ENCODE measurements at places on chromosomes 6 and 20.

DNA sequence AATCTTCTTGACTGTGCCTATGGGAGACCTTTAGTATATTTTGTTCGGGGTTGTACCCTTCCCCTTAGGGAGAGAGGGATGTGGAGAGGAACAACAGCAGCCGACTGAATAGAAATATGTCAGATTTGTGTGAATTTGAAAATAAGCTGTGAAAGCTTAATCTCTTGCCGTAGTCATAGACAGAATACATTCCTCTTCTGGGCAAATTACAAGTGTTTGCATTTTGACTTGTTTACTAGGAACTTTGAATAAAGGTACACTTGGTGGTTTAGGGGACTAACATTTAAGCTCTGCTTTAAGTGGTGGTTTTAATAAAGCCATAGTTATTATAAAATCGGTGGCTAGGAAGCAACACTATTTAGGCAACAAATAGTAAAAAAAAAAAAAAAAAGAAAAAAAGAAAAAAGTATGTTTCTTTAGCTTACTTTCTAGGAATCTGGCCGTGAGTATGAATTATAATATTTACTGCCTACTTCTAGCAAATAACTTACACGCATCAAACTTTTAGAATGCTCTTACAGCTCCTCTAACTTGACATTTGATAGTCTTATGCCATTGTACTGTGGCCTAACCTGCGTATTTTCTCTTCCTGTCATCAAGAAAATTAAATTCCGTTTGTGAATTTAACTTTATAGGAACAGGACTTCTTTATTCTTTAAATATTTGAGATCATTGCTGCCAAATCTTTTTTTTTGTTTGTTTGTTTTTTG lies 65.1 kb downstream of the ZBTB2 start:
- no peak for DNase-seq

DNA sequence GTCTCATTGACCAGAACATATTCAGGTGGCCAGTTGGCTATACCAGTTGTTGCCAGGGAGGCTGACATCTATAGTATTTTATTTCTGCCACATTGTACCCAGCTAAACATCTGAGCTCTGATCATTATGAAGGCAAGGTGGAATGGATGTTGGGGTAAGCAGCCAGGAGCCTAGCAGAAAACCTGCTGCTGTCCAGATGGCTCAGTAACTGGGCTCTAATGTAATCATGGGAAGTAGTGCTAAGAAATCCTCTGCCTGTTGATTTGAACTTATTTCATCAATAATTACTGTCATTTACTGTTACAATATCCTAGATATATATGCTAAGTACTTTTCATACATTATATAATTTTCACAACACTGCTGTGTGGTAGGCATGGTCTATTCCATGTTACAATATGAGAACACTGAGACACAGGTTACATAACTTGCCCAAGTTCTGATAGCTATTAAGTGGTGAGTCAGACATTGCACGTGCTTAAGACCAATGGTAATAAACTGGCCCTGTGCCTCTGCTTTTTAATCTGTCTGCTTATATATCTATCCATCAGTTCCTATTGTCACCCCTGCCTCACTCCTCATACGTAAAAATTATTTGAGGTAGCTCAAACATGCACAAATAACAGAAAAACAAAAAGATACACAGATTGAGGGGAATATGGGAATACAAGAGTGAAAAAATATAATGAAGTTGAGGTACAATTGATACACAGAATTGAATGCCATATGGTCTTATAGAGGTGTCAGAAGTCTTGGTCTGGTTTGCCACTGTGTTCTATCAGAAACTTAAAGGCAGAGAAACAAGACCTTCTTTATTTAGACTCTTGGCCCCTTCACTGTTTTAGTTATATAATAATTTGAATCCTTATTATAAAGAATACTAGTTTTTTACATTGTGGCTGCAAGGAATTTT lies 25.2 kb downstream of the TBPL1 start:
- DNase-seq, result no peak

- no peak for DNase-seq
Measured at GRCh38 chr6:108608453-108609275, 47.9 kb downstream of the FOXO3 start.

GRCh38 chr20:33576432-33577125 lies 85.5 kb upstream of the C20orf144 start:
- DNase-seq, result no peak

DNA sequence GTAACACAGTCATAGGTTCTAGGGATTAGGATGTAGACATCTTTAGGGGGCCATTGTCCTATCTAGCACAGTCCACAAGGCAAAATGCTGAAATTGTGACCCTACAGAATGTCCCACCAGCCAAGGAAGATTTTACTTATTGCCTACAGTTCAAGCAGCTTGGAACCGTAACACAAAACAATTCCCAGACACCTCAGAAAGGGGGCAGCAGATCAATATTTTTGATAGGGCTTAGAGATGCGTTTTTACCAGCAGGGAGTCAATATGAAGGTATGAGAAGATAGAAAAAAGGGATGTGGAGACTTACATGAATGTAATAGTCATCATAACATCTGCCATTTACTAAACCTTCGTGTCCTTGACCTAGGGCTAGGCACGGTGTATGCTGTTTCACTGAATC lies 81.0 kb downstream of the TMEM170B start:
- DNase-seq, result no peak

- no peak for DNase-seq
Measured at GRCh38 chr6:159008656-159009288, 8.8 kb upstream of the RSPH3 start.

GRCh38 chr6:45075246-45075645 lies 252.9 kb upstream of the RUNX2 start:
- DNase-seq, result no peak

DNA sequence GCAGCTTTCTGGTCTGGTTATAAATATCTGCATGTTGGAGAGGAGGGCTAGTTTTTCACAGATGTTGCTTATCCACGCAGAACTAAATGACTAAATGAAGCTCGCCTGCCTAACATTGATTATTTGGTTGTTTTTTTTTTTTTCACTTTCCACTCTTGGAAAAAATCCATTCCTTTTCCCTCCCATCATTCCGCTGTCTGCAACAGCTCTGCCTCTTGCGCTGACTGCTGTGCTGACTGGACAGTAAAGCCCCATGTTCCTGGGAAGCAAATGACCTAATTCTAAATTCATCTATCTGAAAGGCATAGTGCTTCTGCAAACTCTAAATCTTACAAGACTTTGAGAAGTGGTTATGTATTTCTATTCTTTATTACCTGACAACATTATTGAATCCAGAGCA lies 255.5 kb upstream of the PLN start:
- DNase-seq, result no peak

DNA sequence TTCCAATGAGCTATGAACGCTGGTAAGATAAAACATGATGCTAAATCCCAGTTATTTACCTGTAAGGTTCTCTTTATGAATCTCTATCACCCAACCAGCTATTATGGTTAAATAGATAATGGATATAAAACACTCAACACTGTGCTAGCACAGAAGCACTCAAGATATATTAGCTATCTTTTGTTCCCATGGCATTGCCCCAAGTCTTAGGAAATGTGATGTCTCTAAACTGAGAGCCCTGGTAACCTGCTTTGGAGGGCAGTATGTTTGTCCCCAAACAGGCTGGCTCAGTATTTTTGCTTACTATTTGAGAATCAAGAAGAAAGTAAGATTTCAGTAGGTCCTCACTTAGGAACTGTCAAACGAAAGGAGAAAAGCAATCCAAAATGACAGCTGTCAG lies 90.5 kb downstream of the BTBD9 start:
- DNase-seq, result no peak

GRCh38 chr20:16236589-16237241 lies 336.5 kb downstream of the KIF16B start:
- no peak for DNase-seq
